ENCODE measurements at places on chromosomes 12 and 14. TPM values are rescaled to one million over a fixed set of nuclear protein-coding genes. Genes with fewer than 3 reads are reported as not detected.

GRCh38 chr14:69268223-69268622 lies 8.3 kb downstream of the GALNT16 start:
- peak; percentile 85 for DNase-seq

DNA sequence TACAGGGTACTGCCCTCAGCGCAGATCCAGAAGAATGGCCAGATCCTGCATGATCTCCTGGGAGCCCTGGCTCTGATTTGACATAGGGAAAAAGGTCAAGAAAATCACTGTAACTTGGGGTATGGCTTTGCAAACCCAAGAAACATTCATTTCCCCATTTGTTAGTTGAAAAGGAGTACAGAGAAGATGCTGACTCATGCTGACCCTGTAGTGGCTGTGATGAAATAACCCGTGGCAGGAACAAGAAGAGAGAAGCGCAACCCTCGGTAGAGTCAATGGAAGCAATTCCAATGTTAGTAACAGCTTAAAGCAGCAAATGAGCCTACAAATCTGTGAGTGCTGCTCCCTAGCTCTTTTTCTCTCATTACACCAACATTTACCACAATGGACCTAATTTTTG lies 281.6 kb upstream of the NPAS3 start:
- peak; percentile 37 for DNase-seq

DNA sequence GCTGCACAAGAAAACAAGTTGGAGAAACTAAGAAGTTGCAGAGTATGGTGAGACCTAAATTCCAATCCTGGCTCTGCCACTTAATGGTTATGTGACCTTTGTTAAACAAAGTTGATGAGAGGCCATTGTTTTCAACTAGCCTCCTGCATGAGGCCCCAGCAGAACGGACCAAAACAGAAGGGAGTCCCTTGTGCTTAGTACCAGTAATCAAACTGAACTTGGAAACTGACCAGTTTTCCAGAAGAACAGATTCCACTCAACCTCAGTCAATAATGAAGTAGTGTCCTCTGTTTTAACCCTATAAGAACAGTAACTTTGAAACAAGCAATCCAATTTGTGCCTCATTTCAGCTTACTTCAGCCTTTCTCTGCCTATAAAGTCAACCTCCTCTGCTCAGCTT lies 69.9 kb downstream of the C12orf56 start:
- no peak for DNase-seq

- DNase-seq: peak; percentile 32
These were observed 46.4 kb downstream of the ZFYVE21 start for GRCh38 chr14:103762036-103762435.

GRCh38 chr14:101000711-101001250 lies 97.3 kb upstream of the RTL1 start:
- no peak for DNase-seq

Gene RNASE1
- total RNA-seq: not detected
